ENCODE measurements at places on chromosomes 2 and 18.
A peak's percentile ranks its signal among the peaks of the same experiment; 100 is the strongest.

DNA sequence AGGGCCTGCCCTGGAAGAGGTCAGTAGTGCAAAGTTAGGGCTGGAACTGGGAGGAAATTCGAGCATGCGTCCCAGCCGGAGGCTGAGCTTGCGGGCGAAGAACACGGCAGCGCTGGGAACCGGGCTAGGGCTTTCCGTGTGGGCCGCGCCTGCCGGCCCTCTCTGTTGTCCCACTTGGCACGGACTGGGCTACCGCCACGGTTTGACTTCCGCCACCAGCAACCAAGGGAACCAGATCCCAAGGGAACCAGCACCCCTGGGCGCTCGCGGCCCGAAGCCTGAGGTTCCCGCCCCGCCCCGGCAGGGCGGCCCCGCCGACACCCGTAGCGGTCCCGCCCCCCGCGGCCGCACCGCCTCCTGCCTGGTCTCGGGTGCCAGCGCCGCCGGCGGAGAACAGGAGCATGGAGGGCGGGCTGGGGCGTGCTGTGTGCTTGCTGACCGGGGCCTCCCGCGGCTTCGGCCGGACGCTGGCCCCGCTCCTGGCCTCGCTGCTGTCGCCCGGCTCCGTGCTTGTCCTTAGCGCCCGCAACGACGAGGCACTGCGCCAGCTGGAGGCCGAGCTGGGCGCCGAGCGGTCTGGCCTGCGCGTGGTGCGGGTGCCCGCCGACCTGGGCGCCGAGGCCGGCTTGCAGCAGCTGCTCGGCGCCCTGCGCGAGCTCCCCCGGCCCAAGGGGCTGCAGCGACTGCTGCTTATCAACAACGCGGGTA is at the start of gene SPR:
Gene SPR, plus strand, starts transcription at position 377 of the 708 bp plus-strand sequence. Its CDS starts 25 bp downstream, at position 402.
- DNase-seq = peak; percentile 13

DNA sequence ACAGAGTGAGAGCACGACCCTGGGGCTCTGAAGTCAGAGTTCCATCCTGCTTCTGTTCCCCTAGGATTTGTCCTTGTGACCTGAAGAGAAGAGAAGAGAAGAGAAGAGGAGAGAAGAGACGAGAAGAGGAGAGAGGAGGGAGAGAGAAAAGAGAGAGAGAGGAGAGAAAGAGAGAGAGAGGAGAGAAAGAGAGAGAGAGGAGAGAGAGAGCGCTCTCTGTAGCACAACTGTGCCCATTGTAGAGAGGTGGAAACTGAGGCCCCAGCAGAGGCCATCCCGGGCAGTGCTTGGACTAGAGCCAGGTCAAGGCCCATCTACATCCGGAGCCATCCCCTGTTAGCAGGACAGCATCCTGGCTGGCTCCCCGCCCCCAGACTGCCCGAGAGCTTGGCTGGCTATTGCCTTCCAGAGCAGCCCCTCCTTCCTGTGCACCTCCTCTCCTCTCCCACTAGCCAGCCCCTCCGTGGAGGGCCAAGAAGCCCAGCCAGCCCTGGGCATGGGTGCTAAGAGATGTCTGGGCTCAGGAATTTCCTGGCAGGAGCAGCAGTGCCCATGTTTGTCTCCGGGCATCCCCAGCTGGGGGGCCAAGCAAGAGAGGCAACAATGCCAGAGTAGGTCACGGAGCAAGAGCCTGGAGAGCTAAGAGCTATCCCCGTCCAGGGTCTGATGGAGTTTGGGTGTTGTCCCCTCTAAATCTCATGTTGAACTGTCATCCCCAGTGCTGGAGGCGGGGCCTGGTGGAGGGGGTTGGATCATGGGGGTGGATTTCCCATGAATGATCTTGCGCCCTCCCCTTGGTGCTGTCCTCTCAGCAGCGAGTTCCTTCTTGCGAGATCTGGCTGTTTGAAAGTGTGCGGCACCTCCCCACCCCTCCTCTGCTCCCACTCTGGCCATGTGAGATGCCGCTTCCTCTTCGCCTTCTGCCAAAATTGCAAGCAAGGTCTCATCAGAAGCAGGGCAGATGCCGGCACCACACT is 18.2 kb upstream of the GPR55 start:
- DNase-seq = no peak

DNA sequence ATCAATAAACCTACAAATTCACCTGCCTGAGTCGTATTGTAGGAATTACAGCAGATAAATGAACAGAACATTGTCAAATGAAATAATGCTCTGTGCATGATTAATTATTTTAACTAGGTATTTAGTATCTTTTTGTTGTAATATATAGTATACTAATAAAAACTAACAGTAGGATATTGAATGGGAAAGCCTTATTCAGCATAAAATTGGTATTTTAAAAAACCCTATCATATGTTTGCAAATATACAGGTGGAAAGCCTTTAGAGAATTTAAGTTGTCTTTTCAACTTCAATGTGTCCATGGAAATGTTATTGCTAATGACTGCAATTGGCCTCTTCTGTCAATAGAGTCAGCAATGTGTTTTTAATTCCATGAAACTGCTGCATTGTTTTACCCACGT is 40.8 kb upstream of the SLC35F5 start:
- no peak for DNase-seq

DNA sequence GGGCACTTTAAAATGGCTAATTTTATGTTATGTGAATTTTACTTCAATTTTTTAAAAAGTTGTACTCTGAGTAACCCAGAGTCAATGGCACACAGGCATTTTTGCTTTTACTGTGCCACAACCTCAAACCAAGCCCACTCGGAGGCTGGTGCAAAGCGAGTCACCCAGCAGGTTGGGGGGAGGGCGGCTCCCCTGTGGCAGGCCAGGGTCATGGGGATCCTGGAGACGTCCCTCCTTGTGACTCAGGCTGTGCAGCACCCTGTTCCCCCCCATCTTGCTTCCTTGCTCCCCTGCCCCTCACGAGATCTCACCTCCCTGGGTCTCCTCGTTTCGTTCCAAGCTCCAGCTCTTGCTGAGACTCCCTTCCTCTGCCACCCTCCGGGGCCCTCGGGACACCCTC is 58.6 kb downstream of the POMC start:
- DNase-seq = no peak

DNA sequence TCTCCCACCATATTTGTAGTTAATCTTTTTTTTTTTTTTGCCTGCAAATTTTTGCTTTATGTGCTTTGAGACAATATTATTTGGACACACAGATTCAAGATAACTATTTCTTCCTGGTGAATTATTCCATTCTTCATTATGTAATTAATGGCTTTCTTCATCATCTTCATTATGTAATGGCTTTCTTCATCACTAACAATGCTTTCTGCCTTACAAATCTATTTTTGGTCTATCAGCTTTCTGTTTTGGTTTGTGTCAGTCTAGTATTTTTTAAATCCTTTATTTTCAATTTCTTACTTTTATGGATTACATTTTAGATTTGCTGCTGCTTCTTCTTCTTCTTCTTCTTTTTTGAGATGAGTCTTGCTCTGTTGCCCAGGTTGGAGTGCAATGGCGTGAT is 60.5 kb downstream of the MSH6 start:
- DNase-seq = no peak

DNA sequence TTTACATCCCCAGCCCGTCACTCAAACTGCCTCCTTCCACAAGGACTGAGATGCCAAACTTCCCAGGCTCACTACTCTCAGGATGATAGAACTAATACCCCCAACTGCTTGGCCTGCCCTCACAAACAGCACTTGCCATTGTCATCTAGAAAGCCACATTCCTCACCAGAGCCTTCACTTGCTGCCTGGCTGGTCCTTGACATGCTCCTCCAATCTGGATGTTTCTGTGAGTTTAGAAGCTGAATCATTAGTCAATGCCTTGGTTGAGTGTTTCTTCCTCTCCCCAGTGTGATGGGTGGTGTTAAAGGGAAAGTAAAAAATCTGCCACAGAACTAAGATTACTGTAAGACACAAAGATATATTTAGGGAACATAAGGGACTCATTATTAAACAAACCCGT is 52.5 kb downstream of the MARCHF4 start:
- no peak for DNase-seq

- DNase-seq = no peak
Measured at GRCh38 chr2:62920070-62920469, 130.6 kb upstream of the OTX1 start.

- peak; percentile 41 for DNase-seq
Measured at GRCh38 chr2:25229279-25230197, 61.2 kb upstream of the POMC start.
